ENCODE measurements at places on chromosomes 5 and 9. TPM values are rescaled to one million over a fixed set of nuclear protein-coding genes. Genes with fewer than 3 reads are reported as not detected.

- no peak for DNase-seq
Measured at GRCh38 chr5:15604986-15605385, 105.0 kb downstream of the FBXL7 start.

GRCh38 chr5:100270023-100270771 is 265.0 kb upstream of the FAM174A start:
- DNase-seq, result no peak

GRCh38 chr5:154176181-154176580 is 14.4 kb upstream of the GALNT10 start:
- DNase-seq, result no peak

DNA sequence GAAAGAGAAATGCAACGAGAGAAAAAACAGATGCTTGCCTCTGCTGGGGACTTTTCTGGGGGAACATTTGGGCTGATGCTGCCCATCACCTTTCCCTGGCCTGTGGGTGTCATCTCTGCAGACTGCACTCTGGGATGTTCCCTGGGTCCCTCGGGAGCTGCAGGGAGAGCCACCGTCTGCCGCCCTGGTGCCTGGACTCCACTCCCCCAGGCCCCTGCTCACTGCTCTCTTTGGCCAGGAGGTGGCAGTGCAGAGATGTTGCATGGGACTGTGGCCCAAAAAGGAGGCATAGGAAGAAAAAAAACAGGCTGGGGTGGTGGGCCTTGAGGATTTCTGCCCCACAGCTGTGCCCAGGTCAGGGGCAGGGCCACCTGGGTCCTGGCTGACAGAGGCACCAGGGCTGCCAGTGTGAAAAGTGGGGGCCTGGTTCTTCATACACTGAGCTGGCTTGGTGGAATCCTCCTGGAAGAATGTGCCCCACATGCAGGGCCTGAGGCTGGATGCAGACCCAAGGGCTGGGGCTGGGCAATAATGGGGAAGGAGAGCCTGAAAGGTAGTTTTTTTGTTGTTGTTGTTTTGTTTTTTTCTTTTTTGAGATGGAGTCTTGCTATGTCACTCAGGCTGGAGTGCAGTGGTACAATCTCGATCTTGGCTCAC is 353.6 kb downstream of the SLIT3 start:
- no peak for DNase-seq

DNA sequence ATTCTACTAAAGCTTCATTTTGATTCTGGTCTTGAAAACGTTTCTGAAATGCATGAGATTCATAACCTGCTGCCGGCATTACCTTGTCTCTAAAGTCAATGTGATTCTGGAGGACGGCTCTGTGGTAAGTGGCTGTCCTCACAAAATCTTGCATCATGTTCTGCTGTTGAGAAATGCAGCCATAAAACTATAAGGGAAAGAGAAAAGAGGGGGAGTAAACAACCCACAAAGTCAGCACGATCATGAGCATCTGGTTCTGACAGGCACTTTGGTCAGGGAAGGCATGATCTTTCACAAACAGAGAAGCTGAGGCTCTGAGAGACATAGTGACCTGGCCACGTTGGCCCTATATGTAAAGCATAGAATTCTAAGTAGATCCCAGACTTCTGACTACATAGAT is 168.9 kb upstream of the PUM3 start:
- no peak for DNase-seq

DNA sequence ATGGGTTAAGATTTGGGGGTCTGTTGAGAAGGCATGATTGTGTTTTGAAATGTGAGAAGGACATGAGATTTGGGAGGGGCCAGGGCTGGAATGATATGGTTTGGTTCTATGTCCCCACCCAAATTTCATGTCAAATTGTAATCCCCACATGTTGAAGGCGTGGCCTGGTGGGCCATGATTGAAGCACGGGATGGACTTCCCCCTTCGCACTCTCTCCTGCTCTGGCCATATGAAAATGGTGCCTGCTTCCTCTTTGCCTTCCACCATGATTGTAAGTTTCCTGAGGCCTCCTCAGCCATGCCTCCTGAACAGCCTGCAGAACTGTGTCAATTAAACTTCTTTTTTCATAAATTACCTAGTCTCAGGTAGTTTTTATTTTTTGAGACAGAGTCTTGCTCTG is 14.7 kb upstream of the NOTCH1 start:
- no peak for DNase-seq

Gene ECSCR
- 1.4 TPM for total RNA-seq

Gene SECISBP2
- total RNA-seq, result 49.4 TPM

Gene HAND1
- not detected for total RNA-seq

Gene DMGDH
- not detected for total RNA-seq
